Smooth muscle cell of bladder (primary cell): ENCODE measurements at places on chromosomes 1 and 21. TPM values are rescaled to one million over a fixed set of nuclear protein-coding genes. Genes with fewer than 3 reads are reported as not detected.

The CCDC185 gene
- not detected in 2 replicates for total RNA-seq

The C1orf94 gene
- total RNA-seq = not detected in 2 replicates

The TNFRSF9 gene
- 0.14 and 0.18 TPM in 2 replicates for total RNA-seq

The PTPN22 gene
- total RNA-seq = 0.28 and 0.55 TPM in 2 replicates

The SLC9C2 gene
- not detected in 2 replicates for total RNA-seq

The FAAP20 gene
- 18.3 and 19.1 TPM in 2 replicates for total RNA-seq

The TMEM82 gene
- total RNA-seq = not detected in 2 replicates

The DTL gene
- total RNA-seq = 0.92 and 1.4 TPM in 2 replicates

The SH2D1B gene
- not detected in 2 replicates for total RNA-seq

The LMOD1 gene
- 12.7 and 29.1 TPM in 2 replicates for total RNA-seq

The SHE gene
- total RNA-seq = under 0.01 and 0.09 TPM in 2 replicates

The RASSF5 gene
- total RNA-seq = 5.2 and 7.1 TPM in 2 replicates

The TPRG1L gene
- 22.4 and 24.9 TPM in 2 replicates for total RNA-seq

The ADCY10 gene
- under 0.01 and 0.37 TPM in 2 replicates for total RNA-seq

The FASLG gene
- total RNA-seq = not detected in 2 replicates

The IGSF5 gene
- total RNA-seq = not detected in 2 replicates
